Activated naive CD8-positive, alpha-beta T cell treated with anti-CD3 and anti-CD28 coated beads for 36 hours (primary cell): ENCODE measurements at places on chromosomes 4 and X. TPM values are rescaled to one million over a fixed set of nuclear protein-coding genes. Genes with fewer than 3 reads are reported as not detected.

DNA sequence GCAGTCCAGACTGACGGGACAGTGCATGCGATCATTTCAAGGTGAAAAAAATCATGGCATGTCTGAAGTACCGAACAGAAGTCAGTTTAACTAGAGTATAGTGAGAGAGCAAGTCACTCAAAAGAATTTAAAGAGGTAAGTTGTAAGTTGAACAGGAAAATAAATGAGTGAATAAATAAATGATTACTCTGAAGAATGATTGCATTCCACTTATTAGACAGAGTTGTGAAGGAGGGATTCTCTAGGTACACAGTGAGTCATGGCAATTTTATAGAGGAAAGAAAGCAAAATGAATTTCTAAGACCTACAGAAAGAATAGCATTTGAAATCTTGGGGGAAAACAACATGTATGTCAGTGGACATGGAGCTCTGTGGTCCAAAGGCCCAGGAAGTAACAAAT is 37.1 kb upstream of the SLC7A11 start:
- no peak for DNase-seq

DNA sequence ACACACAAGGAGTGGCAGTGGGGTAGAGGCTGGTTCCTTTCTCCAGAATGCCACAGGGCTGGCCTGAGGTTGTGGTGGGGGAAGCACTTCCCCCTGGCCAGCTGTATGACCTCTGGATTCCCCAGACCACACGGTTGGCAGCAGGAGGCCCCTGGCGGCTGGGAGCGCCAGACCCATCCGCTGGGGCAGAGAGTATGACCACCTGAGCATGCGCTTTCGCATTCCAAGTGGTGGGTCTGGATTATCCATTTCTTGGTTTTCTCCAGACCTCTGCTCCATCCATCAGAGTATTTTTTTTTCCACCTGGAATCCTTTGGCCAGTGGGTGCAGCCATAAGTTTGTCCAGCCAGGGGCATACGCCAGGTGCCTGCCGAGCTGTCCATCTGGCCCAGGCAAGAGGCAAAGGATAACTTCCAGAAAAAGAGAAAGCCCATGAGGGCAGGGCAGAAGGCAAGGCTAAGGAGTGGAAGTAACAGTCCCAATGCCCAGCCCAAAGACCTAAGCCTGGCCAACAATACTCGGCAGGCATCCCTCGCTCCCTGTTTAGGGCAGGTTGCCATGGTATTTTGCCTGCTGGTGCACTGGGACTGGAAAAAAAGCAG is 39.3 kb downstream of the NHSL2 start:
- DNase-seq: no peak

- DNase-seq: no peak
These were observed 8.5 kb upstream of the HTN1 start for GRCh38 chr4:70041652-70042286.

- no peak for DNase-seq
These were observed 49.5 kb downstream of the CLNK start for GRCh38 chr4:10635091-10635490.

DNA sequence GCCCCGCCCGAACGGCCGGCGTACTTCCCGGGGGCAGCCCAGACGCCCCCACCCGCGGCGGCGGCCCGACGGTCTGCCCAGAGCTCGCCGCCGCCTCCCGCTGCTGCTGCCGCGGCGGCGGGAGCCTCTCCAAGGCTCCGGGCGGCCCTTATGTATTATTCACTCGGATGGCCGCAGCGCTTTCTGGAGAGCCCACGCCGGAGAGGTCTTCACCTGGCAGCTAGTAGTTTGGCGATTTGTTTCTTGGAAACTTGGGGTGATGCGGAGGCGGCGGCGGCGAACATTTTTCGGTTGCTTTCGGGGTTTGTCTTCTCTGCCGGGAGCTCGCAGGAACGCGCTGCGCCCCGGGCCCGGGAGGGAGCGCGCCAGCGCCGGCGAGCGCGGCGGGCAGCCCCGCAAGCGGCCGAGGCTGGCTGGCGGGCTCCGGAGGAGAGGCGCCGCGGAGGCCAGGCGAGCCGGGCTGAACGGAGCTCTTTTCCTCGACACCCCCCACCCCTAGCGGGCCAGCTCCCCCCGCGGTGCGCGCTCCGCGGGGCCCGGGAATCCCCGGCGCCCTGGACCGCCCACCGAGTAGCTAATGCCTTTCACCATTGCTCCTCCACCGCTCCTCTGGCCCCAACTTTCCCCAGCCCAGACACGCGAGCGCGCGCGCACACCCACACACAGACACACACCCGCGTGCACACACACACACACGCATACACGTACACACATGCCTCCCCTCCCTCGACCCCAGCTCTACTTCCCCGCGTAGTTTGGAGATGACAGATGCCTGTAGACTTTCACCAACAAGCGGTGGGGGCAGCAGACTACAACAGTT is 113.5 kb downstream of the DHX15 start:
- DNase-seq: peak; percentile 46

The MTNR1A gene
- total RNA-seq: not detected

The CYLC1 gene
- not detected for total RNA-seq

GRCh38 chr4:145347684-145348083 is 134.0 kb upstream of the SMAD1 start:
- DNase-seq: no peak

GRCh38 chr4:176779421-176779820 is 13.3 kb downstream of the VEGFC start:
- no peak for DNase-seq

- no peak for DNase-seq
These were observed 29.5 kb downstream of the ARHGAP10 start for GRCh38 chr4:147761218-147761883.

- DNase-seq: no peak
These were observed 27.1 kb upstream of the MAP9 start for GRCh38 chr4:155403886-155404285.

DNA sequence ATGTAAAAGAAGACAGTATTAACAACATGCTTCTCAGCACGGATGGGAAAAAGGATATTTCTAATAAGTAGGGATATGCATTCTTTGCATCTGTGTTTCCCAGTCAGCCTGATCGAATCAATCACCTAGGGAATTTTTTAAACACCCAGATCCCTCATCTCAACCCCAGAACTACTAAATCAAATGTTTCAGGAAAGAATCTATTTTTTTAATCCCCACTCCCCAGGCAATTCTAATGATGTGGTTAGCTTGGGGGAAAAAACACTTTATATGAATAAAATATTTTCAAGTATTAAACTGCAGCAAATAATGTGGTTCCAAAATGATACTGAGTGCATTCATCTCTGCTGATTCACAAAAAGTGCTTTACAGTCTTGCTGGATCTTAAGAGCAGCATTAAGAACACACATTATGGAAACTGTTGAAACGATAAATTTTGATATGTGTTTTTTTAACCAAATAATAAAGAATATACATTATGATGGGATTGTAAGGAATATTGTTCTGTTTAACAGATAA is 68.7 kb upstream of the GUCY1A1 start:
- DNase-seq: no peak

GRCh38 chr4:106650701-106651100 is 282.1 kb upstream of the GIMD1 start:
- no peak for DNase-seq

The GLRA3 gene
- not detected for total RNA-seq
